Stimulated activated CD8-positive, alpha-beta memory T cell treated with anti-CD3 and anti-CD28 coated beads, Interleukin-2, amount 100 ng/mL, for 1 hour (primary cell): ENCODE measurements at places on chromosomes 4 and X.

DNA sequence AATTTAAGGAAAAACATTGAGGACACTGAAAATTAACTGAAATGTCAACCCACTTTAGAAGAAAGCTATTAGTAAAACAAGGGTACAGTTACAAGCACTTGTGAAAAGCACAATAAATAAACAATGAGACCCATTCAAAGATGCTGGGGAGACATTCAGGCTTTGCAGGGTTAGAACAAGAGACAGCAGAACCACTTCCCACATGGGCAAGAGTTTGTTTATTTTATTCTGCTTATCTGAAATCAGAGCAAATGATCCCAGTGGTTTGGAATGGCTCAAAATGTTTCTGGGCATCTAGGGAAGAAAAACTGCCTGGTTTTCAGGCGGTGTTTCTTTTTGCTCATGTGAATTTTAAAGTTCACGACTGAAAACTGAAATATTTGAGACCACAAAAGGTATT is 42.4 kb downstream of the PPP3CA start:
- no peak for DNase-seq

DNA sequence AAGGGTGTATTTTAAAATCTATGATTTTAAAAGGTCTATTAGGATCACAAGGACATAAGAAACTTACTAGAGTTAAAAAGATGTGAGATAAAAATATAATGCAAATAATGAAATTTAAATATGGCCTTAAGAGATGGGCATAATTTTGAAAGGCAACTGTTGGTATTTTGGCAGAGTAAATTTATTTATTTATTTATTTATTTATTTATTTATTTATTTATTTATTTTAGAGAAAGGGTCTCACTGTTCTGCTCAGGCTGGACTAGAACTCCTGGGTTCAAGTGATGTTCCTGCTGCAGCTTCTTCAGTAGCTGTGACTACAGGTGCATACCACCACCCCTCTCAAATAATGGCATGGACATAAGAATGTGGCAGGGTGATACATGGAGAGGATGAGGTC is 932.1 kb upstream of the LCORL start:
- DNase-seq: no peak

DNA sequence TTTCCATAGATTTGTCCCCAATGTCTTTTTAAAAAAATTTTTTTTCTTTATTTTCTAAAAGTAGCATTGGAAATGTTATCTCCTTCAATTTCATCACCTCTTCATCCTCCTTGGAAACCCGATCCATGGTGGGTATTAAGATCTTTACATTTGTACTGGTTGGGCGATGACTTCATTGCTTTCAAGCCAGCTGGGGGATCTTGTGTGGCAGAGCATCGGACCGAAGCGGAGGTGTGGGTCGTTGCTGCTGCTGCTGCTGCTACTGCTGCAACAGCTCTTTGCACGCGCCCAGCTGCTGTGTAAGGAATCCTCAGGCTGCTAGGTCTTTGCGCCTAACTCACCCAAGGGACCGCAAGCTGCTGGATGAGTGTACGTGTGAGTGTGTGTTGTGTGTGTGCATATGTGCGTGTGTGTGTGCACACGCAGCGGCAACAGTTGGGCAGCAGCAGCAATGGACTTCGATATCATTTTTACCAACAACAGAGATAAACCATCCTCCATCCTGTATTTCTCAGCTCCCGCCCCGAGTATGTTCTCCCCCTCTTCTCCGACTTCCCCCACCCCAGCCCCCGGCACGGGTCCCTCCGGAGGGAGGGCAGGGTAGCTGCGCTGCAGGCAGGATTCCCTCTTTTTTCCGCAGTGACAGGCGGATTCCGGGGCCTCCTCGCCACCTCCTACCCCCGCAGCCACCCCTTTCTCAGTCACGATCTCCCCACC is 768 bp upstream of the CDKL5 start:
- peak; percentile 3 for DNase-seq

- DNase-seq: no peak
These were observed 60.3 kb downstream of the USP11 start for GRCh38 chrX:47293106-47293505.

DNA sequence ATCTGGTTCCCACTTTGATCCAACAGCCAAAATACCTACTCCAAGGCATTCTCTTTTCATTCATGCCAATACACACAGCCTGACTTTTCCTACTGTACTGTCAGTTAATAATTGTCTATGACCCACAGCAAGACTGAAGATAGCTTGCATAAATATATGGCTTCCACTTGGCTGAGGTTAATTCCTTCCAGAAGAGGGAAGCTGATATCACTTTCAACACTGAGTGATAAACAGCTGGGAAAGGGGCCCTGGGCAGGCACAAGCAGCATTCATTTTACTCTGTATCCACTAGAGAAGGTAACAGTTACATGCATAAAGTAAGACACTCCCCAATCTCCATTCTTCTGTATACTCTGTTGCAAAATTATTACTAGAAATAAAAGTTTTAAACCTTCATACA is 200.2 kb upstream of the UGT8 start:
- no peak for DNase-seq

- no peak for DNase-seq
These were observed 1061.9 kb upstream of the TENM3 start for GRCh38 chr4:181181331-181181730.

DNA sequence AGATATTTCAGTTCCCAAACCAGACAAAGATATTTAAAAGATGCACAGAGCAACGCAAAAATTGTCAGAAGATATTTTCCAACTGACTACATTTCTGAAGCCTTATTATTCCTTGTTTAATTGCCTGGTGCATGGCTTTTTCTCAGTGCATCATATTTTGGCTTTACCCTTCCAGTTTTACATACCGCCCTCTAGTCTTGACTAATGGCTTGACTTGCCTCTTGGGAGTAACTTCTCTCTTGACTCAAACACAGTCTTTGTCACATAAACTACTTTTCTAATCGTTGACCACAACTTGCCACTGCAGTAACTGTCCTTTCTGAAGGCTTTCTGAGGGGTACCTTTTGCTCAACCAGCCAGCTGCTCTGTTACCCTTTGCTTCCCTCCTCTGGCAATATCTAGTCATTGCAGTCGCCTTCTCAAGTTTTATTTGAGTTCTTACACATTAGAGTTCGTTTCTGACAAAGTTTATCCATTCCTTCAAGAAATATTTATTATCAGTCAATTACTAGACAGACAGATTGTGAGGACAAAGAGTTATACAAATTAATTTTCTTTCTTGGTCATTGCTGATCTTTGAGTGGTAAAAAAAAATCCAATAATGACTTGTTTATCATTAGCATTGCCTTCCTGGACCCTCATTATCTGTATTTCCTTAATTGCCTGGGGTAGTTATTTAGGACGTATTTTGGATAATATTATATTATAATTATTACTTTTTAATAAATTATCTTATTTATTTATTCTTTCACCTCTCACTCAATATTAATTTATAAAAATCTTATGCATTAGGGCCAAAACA is 506.9 kb upstream of the PCDH10 start:
- no peak for DNase-seq

GRCh38 chrX:125444659-125445058 is 125.0 kb downstream of the TEX13C start:
- DNase-seq: no peak

GRCh38 chr4:108393890-108394472 is 225.2 kb upstream of the LEF1 start:
- no peak for DNase-seq

DNA sequence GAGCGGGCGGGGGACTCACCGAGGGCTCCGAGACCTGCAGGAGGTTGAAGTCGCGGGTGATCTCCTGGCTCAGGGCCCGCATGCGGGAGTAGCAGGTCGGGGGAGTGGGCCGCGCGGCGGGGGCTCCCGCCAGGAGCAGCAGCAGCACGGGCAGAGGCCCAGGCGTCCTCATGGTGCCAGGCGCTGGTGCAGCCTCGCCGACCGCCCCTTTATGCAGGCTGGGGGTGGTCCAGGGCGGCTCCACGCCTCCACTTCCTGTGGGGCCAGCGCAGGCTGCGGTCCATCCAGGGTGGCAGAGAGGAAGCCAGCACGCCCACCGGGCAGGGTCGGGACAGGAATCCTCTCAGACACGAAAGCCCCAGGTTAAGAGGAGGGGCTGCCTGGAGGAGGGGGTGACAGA is at the start of gene CYTL1:
Gene CYTL1 (minus strand): TSS at position 185 of the 400 bp plus-strand sequence. CDS start 13 bp downstream, at position 172.
- DNase-seq: no peak

DNA sequence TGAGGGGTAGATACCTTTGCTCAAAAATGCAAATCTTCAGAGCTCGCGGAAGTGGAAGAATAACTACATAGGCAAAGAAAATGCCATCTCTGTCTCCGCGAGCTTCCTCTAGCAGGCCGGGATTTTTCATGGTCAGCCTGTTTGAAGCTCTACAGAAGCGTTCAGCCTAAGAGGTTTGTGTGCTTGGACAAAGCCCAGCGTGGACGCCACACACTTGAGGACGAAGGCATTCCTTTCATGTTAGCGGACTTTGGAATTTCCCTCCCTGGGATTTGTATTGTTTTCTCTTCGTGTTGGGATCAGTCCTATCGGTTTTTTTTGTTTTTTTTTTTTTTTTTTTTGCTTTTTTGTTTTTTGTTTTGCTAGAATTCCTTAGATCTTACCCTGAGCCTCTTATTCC is 53.7 kb downstream of the SMIM31 start:
- DNase-seq: no peak

GRCh38 chr4:17578482-17578891 is 1.5 kb downstream of the LAP3 start:
- DNase-seq: no peak

GRCh38 chrX:149312097-149312496 is 193.0 kb downstream of the IDS start:
- DNase-seq: no peak

DNA sequence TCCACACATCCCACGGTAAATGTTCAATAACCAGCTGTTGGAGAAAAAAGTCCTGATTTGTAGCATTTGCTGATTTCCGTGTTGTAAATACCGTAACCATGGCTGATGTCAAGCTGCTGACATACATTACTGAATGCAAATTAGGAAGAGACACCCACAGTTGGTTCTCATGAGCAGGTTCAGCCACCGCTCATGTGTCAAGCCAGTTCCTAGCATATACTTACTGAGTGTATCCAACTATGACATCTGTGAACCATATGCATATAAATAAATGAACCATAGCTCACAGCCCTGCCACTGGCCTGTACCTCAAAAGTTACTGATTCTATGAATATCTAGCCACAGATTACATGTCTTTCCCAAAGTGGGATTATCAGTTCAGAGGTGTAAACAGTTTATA is 29.5 kb downstream of the FHDC1 start:
- no peak for DNase-seq

DNA sequence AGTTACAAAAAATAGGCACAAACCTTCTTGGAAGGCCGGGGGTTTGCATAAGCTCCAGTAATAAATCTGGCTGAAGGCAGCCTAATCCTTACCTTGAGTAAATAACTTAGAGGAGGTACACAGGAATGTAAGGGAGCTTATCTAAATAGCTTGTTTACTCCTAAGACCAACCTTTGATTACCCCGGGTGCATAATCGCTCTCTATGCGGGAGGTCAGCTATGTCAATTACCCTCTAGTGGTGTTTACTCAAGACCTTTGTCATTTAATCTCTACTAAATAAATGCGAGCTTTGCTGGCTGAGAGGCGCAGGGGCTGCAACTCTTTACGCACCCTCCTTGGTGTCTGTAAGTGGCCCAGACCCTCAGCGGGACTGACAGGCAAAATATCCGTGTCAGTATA is 50.2 kb upstream of the MAP9 start:
- no peak for DNase-seq

DNA sequence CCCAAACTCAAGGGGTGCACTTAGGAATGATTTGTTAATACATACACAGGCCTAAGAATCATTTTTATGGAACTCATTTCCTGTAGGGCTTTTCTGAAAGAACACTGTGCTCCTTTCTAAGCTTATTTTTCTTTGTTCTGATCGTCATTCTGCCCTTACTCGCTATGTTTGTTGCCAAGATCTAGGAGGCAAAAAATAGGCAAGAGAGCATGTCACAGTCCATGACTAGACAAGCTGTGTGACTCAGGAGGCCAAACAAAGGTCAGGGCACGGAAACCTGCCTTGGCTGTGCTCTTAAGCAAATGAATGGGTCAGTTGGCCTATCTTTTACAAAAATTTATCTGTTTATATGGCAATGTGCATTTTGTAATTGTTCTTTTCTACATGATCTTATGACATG is 42.5 kb upstream of the C1GALT1C1 start:
- DNase-seq: no peak

GRCh38 chr4:7367864-7368277 is 66.9 kb downstream of the PSAPL1 start:
- DNase-seq: no peak

DNA sequence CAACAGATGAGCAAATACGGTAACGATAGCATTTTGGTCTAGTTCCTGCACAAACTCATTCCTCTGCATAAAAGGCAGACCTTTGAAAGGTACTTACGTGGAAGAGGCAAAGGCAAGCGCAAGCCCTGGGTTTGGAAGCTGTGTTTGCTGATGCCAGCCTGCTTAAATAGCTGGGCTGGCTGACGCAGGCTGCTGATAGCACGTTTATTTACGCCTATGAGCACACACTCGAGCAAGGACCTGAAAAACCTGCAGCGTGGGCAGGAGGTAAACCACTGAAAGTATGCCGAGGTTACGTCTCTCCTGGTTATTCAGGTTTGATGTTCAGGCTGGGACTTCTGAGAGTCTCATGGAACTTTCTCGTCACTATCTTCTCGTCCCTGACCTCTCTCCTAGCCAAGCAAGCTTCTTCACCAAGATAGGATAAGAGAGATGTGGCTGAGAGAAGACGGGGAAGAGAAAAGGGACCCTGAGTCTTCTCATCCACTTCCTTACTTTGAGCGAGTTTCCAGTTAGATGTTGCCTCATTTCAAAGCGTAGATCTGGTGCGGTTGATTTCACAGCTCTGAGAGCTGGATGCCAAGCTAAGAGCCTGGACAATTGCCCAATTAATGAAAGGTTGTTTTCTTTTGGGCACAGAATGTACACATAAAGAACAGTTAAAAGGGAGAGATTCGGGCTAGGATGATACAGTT is at the start of gene HOPX:
Gene HOPX (minus strand): TSS at position 139 of the 695 bp plus-strand sequence. CDS start 23,480 bp downstream, outside the sequence.
- DNase-seq: no peak

DNA sequence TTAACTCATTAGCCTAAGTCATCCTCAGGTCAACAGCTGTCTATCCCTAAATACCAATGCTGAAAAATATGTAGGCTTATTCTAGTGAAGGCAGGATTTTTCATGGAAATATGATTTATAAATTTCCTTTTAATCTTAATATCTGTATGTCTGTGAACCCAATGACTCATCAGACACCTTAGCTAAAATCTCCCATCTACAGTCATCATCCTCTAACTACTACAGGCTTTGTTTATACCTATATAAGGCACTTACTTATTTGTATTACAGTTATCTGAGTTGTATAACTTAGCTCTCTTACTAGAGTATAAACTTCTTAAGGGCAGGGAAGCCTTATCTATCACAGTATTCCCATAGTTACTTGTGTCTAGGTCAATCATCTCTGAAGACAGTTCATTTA is 24.2 kb downstream of the AMMECR1 start:
- DNase-seq: no peak

GRCh38 chr4:22471999-22472461 is 43.8 kb downstream of the ADGRA3 start:
- no peak for DNase-seq

DNA sequence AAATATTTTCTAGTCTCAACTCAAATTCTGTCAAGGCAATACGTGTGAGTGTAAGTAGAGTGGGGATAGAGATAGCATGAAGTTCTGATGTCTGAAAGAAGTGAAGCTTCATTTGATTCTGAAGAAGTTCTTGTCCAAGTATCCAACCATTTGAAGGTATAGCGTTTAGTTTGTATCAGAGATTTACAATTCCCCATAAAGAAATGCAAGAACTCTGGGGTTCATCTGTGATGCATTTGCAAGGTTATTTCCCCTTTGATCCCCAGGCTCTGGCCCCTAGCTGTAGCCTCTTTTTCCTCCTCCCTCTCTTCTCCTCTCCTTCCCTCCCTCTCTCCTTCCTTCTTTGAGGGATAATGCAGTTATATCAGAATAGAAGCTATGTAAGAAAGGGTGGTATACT is 7.8 kb downstream of the FGA start:
- DNase-seq: no peak

GRCh38 chr4:100060765-100061416 is 110.8 kb upstream of the H2AZ1 start:
- no peak for DNase-seq
